ENCODE measurements at places on chromosomes 6 and 20.

- DNase-seq = no peak
These were observed 43.4 kb upstream of the RIPOR2 start for GRCh38 chr6:24979176-24979575.

DNA sequence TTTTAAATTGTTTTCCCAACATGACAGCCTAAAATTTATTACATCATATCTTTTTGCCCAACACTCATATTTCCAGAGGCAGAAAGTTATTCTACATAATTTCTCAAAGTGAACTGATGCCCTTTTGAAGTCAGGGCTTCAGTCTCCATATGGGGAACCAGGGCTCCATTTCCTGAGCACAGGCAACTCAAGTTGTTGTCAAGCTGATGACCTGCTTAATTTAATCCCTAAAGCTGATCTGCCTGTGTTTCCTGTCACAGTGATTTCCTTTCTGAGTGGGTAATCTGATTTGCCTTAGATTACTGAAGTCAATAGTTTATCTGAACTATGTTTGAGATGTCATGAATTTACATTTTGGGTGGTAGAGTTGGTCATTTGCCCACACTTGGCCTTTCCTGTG, 932.1 kb upstream of the MANEA start:
- DNase-seq = no peak

DNA sequence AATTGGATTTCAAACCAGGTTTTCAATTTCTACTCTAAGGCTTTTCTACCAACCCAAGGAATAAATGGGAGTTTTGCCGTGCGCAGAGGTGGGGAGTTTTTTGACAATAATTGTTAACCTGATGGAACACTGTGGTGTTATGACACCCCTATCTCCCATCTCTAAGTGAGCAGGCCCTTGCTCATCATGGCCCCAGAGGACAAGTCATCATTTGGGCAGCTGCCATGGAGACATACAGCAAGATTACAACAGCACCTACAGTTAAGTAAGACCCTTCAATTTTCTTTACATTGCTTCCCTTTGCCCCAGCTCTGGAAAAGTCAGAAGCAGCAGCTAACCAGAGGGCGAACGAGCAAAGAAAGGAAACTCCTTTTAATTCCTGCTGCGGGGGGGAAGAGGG, 54.3 kb downstream of the ADGRF5 start:
- DNase-seq = no peak

DNA sequence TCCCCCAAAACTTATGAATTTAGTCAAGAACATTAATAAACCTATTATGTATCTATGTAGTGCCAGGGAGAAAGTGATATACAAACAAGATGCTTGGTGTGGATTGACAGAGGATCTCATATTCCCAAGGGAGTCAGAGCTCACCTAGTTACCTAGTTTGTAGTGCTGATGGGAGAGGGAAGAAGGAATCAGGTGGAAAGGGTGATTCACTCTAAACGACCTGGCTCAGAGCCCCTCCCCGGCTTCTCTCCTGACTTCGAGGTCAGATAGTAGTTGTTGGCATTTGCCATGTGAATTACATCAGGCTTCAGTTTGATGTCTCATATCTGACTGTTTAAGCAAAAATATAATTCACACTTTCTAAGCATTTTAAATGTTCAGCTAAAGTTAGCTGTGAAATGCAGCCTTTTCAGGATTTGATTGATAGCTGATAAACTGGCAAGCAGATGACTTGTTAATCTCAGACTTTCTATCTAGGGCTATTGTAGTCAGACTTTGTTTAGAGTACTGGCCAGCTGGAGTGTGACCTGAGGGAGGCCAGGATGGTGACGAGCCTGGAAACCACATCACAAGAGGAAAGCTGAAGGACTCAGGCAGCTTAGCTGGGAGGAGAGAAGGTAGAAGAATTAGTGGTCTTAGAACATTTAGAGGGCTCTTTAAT, 123.7 kb downstream of the AKAP7 start:
- DNase-seq = no peak

DNA sequence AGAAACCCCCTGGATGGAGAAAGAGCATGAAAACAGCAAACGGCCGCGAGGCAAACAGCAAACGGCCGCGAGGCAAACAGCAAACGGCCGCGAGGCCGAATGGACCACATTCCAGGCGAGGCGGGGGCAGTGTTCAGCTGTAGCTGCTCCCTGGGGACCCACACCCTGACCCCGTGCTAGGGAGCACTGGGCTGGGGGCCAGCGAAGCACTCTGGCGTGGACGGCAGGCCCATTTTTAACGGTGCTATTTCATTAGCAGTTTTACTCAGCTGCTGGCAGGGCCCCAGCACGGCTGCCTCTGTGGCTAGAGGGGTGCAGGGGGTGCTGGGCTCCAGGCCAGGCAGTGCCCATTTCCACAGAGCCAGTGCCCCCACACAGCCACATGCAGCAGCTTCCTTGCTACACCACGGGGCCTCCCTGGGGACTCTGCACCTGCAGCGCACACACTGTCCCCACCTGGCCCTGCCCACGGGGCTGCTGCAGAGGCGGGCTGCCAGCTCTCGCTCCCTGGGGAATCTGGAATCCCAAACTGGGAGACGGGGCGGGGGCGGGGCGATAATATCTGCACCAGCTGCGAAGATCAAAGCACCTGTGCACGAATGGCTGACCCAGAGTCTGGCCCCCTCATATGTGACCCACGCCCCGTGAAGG, 35.6 kb upstream of the SLCO4A1 start:
- no peak for DNase-seq

DNA sequence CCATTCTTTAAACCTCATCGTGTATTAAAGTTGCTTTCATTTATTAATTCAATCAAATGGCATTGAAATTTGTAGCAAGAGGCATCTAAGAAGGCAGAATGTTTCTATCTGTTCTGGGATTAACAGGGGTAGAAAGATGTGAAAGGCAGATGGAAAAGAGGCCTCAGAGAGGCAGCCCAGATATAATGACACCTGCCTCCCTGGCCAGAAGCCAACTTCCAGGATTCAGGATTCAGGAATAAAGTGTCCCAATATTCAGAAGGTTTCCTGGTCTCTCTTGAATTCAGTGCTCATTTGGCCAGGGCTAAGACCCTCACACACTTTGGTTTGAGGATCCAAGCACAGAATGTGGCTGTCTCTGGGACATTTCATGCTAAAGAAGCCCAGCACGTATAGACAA, 39.9 kb downstream of the HLA-B start:
- DNase-seq = no peak

GRCh38 chr6:31797588-31797987, 2.0 kb upstream of the VARS1 start:
- no peak for DNase-seq

DNA sequence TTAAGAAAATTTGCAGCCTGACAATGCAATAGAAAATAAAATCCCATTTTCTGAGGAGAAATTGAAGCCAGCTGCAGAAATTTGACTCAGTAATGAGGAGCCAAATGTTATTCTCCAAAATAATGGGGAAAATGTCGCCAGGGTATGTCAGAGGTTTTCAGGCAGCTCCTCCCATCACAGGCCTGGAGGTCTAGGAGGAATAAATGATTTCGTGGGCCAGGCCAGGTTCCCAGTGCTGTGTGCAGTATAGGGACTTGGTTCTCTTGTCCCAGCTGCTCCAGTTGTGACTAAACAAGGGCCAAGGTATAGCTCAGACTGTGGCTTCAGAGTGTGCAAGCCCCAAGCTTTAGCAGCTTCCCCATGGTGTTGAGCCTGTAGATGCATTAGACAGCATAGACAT, 1240.8 kb upstream of the ADGRB3 start:
- DNase-seq = no peak

- peak; percentile 5 for DNase-seq
These were observed 92.9 kb upstream of the SYNDIG1 start for GRCh38 chr20:24376311-24377099.

GRCh38 chr20:10469599-10469998, 34.5 kb downstream of the SLX4IP start:
- peak; percentile 22 for DNase-seq

DNA sequence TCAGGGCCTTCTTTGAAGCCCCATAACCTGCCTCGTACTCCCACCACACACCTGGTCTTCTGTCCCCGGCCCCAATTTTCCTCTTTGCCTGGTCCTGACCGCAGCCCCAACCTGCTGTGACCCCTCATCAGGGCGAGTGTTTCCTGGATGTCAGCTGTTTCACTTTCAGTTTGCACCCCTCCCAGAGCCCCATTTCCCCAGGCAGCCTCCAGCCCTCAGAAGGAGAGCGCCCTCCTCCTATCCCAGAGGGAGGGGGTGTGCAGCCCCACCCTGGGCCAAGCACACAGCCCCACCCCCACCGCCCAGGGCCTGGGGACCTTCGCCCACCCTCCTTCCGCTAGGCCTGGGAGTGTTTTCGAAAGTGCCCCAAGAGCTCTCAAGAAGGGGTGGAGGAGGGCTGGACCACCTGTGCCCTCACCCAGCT, 1.5 kb downstream of the BAK1 start:
- no peak for DNase-seq

Measured in amniotic stem cell (primary cell).